ENCODE measurements at places on chromosomes 1 and 21.

DNA sequence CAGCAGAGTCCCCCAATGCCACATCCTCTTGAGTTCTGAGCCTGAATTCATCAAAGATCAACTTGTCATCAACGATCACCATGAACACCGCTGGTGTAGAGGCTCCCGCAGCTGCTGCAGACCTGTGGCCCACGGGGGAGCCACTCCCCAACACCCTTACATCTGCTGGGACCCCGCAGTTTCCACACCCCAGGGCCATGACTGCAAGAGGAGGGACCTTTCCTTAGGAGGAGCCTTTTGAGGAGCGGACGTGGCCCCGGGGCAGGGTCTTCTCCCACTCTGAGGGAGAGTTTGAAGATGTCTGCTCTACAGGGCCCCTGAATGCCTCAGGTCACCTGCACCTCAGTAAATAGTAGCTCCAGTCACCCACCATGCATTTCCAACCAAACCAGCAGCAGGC is 2.7 kb downstream of the PRDM15 start:
- no peak for DNase-seq

DNA sequence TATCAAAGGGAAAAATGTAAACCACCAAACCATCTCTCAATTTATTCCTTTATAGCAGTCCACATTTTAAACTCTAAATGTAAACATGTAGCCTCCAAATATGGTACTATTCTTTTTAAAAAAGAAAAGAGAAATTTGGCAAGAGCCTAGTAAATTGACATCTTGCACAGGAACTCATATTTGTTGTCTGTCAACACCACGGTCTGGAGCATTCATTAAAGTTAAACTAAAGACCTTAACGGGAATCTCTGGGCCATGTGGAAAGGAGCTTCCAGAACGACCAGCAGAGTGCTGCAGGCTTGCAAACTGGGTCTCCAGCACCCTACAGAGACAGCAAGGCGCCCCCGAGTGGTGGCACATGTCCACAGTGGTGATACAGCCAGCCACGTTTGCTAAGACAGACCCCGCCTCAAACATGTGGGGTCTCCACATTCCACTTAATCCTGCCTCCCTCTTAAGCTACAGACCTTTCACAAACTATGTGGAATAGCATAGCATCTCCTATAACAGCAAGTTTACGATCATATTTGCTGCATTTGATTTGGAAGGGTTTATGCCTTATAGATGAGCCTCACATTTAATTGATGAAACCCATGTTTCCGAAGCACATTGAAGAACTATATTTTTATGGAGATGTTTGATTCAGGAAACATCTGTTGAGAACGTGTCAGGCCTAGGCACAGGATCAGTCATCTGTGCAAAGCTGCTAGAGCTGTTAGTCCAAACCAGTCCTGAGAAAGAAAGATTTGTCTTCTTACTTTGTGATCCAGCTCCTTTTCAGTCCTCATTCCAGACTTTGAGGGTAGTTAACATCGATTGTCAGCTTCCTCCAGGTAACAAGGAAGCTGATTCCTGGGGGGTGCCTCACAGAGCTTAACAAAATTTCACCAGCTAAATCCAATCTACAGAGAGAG is 96.4 kb upstream of the BACE2 start:
- no peak for DNase-seq

GRCh38 chr1:150874455-150875196 is 1.8 kb downstream of the ARNT start:
- peak; percentile 32 for DNase-seq

- DNase-seq, result no peak
Observed at GRCh38 chr1:218454700-218455282, 109.7 kb downstream of the TGFB2 start.

GRCh38 chr1:206706298-206706791 is 21.6 kb downstream of the MAPKAPK2 start:
- no peak for DNase-seq

- DNase-seq, result no peak
Observed at GRCh38 chr1:186730951-186731729, 50.9 kb upstream of the PTGS2 start.

DNA sequence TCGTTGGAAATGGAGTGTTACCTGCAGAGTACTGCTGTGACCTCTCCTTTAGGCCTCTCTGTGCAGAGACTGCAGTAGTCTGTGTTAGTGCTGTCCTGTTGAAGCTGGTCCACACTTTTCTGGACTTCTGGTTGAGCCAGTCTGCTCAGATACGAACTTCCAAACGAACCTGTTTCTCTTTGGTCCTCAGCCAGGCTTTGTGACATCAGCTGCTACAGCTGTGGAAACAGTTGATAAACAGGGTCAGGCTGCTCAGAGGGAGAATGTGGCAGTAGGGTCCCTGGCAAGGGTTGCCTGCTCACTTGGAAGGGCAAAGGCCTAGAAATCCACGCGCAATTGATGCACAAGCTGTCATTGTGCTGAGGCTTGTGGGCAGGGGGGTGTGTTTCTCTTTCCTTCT is 98.8 kb downstream of the NOS1AP start:
- no peak for DNase-seq

DNA sequence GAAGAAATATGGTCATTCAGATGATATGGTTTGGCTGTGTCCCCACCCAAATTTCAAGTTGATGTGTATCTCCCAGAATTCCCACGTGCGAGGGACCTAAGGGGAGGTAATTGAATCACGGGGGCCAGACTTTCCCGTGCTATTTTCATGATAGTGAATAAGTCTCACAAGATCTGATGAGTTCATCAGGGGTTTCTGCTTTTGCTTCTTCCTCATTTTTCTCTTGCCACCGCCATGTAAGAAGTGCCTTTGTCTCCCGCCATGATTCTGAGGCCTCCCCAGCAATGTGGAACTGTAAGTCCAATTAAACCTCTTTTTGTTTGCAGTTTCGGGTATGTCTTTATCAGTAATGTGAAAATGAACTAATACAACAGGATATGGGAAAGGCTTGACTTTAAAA is 1.4 kb upstream of the DPM3 start:
- DNase-seq, result no peak

DNA sequence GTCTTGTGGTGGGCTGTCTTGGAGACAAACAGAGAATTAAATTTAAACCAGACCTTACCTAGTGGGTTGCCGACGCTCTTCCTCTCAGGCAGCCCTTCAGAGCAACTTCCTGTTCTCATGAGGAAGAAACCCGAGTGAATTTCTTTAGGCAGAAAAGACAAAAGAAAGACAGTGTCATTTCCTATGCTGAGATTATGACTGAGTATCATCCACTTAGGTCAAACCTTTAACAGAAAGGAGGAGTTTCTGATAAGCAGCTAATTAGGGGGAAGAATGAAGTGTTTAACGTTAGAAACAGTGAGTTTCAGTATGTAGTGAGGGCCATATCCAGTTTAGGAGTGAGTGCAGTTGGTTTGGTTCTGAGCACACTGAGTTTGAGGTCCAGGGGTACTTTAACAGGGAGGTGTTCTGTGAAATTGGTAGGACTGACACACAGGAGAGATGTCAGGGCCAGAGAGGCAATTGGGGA is 38.7 kb downstream of the FASLG start:
- DNase-seq, result no peak

GRCh38 chr1:87598429-87598828 is 269.7 kb downstream of the LMO4 start:
- peak; percentile 21 for DNase-seq

DNA sequence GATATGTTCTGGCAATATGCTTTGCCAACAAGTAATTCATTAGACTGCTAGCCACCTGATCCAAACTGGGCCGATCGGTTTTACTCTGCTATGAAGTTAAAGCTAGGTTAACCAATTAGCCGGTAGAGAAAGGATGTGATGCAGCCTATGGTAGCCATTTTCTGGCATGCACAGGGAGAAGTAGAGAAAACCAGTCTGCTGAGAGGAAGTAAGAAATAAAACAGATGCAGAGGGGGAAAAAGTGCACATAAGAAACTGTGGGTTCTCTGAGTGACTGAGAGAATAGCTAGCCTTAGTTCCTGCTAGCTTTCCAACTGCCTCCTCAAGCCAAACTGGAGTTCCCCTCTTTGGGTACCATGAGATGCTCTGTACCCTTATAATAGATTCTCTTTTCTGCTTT is 52.8 kb downstream of the ARID4B start:
- no peak for DNase-seq

GRCh38 chr21:28818663-28819278 is 173.9 kb downstream of the LTN1 start:
- peak; percentile 79 for DNase-seq

DNA sequence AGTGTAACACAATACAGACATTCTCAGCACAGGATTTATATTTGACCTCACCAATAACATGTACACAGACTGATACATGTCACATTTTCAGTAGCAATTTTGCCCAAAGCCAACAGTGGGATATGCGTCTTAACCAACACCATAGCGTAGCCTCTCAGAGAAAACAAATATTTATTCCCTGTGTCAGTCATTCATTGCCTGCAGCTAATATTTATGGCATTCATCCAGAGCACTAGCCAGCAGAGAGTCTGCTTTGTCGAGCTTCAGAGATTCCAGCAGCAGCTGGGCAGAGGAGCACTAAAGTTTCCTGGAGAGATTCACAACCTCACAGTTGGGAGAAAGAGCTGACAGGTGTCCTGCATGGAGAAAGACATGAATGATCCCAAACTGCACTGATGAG is 400.7 kb upstream of the DAB1 start:
- no peak for DNase-seq

DNA sequence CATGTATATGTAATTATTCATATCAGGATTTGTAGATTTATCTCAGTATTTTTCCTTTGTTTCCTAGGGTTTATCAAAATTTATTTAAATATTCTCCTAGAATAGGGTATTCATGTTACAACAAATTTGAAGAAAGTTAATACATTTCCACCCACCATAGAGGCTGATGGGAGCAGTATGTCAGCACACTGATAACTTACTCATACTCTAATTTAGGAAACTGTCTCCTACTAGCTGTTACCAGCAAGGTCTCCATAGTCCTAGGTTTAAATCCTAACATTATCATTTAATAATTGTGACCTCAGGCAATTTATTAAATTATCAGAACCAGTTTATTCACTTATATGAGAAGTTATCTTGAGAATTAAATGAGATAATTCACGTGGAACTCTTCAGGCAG is 127.0 kb downstream of the USP25 start:
- no peak for DNase-seq

DNA sequence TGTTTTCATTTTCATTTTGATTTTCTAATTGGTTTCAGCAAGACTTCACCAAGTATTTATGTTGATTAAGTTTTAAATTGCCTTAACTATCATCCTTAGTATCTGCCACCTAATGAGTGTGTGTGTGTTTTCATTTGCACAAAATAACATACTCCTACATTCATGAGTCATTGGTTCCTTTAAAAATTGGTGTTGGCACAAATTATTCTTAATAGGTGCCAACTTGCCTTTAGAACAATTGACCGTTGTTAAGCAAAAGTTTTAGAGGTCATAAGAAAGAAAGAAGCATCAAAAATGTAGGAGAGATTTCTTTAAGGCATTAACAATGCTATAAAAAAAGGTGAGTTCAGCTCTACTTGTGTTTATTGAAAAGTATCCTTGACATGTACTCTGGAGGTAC is 77.5 kb downstream of the FNBP1L start:
- no peak for DNase-seq

DNA sequence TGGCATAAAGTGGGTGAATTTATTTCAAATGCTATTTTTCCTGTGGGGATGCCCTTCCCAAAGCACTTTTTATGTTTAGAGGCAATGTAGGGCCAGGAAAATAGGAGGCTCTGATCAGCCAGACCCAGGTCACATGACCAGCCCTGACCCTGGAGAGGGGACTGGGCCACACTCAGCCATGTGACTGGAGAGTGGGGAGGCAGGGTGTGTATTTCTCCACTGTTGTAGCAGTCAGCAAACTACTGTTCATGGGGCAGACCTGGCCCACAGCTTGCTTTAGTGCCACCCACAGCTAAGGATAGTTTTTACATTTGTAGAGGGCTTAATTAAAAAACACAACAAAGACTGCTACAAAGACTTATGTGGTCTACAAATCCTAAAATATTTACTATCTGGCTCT is 153.8 kb downstream of the ACTL8 start:
- no peak for DNase-seq

DNA sequence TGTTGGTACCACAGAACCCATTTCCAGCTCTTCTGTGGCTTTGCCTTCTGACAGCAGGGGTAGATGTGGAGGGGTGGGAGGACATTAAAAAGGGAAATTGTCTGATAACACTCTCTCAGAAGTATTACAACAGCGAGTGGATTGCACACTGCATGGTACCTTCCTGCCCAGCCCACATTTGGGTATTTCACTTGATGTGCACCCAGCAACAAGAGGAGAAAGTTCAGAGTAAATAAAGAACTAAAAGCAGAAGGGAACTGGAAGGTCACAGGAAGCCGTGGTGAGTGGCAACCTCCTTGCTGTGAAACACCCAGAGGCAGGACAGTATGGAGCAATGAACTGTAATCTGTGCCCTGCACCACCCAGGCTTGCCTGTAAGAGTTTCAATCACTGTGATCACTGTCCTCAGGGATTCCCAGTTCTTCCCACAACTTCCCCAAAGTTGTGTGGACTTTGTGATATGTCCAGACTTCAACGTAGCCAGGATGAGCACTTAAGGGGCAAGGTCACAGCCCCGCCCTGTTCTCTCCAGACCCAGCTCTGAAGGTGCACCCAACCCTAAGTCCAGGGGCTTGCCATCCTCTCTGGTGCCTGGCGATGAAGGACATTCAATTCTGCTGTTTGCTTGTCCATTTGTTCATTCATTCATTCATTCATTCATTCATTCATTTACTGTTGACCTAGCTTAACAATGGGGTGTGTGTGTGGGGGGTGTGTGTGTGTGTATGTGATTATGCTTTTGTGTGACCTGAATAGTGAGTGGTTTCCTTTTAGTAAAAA is 18.7 kb upstream of the F5 start:
- DNase-seq, result no peak

DNA sequence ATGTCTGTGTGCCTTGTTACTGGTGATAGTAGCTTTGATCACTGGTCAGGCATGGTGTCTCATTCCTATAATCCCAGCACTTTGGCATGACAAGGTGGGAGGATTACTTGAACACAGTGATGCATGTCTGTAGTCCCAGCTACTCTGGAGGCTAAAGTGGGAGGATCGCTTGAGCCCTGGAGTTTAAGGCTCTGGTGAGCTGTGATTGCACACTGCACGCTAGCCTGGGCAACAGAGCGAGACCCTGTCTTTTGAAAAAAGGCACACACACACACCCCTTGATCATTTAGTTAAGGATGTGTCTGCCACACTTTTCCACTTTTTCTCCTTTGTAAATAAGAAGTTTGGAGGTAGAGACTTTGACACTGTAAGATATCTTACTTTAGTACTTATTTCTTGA is 15.1 kb downstream of the MIGA1 start:
- DNase-seq, result no peak

DNA sequence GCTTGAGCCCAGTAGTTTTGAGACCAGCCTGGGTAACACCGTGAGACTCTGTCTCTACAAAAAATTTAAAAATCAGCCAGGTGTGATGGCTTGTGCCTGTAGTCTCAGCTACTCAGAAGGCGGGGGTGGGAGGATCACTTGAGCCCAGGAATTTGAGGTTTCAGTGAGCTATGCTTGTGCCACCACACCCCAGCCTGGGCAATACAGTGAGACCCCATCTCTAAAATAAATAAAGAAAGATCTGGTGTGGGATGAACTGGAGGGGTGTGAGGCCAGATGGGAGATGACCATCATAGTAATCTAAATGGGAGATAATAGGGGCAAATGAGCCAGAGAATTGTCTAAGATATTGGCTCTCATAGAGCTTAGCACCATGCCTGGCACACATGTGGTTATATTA is 60.1 kb upstream of the TRABD2B start:
- no peak for DNase-seq

GRCh38 chr21:45027241-45028196 is 46.9 kb upstream of the ADARB1 start:
- no peak for DNase-seq

GRCh38 chr1:185014941-185015340 is 30.4 kb upstream of the RNF2 start:
- no peak for DNase-seq

- DNase-seq, result no peak
Observed at GRCh38 chr1:110580244-110580643, 25.9 kb downstream of the KCNA2 start.

All from cerebellar cortex (tissue), 1 donor.